ENCODE measurements at places on chromosomes 11 and 22. TPM values are rescaled to one million over a fixed set of nuclear protein-coding genes. Genes with fewer than 3 reads are reported as not detected.

The PYGM gene
- 8.4 TPM for total RNA-seq

The CARD10 gene
- total RNA-seq, result 10.7 TPM

The JHY gene
- 5.8 TPM for total RNA-seq

The MRPL48 gene
- total RNA-seq, result 33.2 TPM

Measured in thyroid gland (tissue), 4 donors.